ENCODE measurements at places on chromosomes 16 and 17.

DNA sequence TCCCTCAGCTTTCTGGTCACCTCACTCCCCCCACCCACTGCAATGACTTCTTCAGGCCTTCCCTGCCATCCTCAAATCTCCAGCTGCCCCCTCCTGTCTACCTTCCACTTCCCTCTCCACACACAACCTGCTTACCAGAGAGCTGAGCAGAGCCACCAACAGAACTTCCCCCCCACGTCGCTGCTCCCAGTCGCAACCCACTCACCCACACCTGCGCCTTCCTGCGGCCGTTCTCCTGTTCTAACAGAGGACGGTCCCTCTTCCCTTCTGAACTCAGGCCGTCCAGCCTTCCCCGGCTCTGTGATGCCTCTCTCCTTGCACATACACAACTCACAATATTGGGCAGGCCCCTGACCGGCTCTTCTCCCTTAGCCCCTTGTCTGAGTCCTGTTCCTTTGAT is 13.6 kb upstream of the NLRC5 start:
- DNase-seq: no peak

GRCh38 chr17:42980274-42980765 is at the start of gene RUNDC1:
RUNDC1 (plus strand) TSS chr17:42980565; CDS start chr17:42980577, 12 bp downstream.
- DNase-seq: peak; percentile 96

GRCh38 chr17:58956997-58957724 is 149.5 kb downstream of the TRIM37 start:
- no peak for DNase-seq

GRCh38 chr16:21565861-21566669 is 33.3 kb upstream of the METTL9 start:
- DNase-seq: no peak

DNA sequence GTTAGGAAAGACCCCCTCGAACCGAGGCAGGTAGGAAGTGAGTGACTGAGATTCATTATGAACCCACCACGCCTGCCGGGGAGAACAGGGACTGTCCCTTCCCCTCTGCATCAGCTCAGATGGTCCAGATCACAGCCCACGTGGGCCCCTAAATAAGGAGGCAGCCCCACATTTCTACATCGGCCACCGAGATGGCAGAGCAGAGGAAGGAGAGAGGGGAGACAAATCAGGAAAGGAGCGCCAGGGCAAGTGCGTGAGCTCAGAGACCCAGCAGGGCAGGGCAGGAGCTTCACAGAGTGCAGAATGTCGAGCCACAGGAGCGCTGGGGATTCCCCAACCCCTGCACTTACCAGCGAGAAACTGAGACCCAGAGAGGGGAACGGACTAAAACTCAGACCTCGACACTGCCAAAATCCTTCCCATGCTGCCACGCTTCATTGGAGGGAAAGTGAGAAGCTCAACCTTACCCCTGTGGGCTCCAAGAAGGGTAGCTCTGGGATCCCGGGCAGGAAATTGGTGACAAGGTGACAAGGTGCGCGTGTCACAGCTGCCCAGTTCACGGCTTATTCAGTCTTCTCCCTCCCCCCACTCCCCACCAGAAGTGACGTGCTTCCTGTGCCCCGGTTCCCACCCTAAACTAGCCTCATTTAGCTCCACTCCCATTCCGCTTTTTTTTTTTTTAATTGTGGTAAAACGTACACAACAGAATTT is at the start of gene ICAM2:
ICAM2 (minus strand) TSS at position 578 of the 711 bp plus-strand sequence. CDS start 13,942 bp downstream, outside the sequence.
- peak; percentile 63 for DNase-seq

DNA sequence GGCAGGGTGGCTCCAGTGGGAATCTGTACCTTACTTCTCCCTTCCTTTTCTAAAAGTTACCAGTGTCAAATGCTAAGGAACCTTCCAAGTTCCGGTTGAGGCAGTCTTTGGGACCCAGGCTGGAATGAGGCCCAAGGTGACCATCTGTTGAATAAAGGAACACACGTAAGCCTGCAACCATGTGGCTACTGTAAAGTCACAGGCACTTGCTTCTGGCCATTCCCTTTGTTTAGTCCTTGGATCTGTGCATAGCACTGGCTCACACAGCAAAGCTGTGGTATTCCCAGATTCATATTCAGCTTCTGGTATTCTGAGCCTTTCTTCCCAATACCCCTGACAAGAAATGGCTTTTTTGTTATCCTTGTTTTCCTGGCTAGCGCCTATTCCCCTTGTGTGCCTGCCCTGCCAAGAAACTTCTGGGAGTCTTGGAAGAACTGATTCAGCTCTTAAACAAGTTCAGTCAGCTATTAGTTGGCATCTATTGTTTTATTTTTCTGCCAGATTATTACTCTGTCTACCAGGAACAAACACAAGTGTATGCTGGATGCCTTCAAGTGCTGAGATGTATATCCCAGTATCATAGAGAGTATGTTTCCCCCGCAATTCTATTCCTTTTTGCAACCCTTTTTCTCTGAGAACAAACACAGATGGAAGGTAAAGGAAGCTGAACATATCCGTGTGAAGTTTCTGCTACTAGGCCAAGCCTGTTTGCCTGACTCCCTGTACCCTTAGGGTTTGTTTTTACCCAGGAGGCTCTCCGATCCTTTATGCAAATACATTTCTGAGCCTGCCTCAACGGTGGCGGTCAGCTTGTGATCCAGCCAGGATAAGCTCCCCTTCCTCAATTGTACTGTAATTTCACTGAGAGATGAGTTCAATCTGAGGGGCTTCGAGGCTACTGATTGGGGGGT is 13.2 kb downstream of the TMEM238L start:
- no peak for DNase-seq

DNA sequence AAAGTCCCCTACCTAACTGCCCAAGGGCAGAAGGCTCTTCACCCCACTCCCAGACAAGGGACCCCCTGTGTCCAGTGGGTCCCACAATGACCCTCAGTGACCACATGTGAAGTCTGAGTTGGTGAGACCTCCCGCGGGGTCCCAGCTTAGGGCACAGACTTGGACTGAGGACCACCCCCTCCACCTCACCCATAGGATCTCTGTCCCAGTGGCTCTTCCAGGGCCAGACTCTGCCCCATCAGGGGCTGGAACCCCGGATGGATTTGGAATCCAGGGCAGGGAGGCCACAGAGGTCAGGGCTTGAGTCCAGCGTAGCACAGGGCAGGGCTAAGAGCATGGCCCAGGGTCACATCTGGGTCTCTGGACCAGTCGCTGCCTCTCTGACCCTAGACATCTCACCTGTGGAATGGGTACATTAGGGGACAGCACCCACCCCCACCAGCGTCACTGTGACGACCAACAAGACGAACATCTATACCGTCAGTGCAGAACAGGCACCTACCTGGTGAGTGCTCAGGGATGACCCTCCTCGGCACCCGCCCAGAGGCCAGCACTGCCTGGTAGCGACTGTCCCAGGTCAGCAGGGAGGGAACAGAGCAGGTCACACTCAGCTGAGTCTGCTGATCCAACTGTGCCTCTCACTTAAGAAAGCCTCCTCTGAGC is 37.7 kb downstream of the TNFRSF13B start:
- DNase-seq: no peak

DNA sequence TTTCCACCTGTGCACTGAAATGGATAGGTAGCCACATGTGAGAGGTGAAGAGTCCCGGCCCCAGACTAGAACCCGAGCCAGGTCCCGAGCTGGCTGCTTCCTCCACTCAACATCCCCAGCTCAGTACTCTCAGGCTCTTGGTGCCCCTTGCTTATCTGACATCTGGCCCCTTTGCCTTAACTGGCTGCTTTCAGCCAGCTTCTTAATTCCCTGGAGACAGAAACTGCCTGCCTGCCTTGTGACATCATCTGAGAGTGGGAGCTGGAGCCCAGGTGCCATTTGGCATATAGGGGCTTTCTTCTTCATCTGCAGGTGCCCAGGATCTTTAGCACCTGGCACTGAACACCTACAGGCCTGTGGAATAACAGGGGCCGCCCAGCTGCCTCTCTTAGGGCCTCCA is 8.9 kb downstream of the CHAD start:
- DNase-seq: no peak

GRCh38 chr16:74558873-74559272 is 48.0 kb downstream of the GLG1 start:
- DNase-seq: no peak

DNA sequence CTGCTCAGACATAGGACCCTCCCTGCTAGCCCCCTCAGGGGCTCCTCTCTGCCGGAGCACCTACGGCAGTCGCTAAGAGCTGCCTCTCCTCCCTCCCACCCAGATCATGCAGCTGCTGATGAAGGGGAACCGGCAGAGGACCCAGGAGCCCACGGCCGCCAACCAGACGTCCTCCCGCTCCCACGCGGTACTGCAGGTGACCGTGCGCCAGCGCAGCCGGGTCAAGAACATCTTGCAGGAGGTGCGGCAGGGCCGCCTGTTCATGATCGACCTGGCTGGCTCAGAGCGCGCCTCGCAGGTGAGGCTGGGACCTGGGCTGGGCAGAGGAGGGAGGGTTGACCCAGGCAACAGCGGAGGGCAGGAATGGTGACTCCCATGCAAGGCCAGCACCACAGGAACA is 17.0 kb downstream of the BTBD17 start:
- DNase-seq: no peak

- no peak for DNase-seq
Measured at GRCh38 chr16:19997264-19997663, 76.4 kb downstream of the GPR139 start.

- no peak for DNase-seq
Measured at GRCh38 chr17:57289613-57290012, 33.3 kb downstream of the MSI2 start.

- DNase-seq: no peak
Measured at GRCh38 chr16:398561-399339, 1.8 kb downstream of the NME4 start.

GRCh38 chr16:50474138-50474537 is 74.1 kb upstream of the NKD1 start:
- DNase-seq: no peak

DNA sequence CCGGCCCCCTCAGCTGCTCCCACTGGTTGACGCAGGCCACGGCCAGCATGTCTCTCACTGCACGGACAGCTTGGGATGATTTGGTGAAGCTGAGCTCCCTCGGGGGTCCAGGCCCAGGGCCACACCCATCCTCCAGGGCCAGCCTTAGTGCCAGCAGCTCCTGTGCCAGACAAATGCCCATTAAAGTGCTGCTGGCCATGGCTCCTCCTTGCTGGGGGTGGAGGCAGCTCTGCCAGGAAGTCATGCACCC is 2.5 kb downstream of the TRIM47 start:
- DNase-seq: no peak

DNA sequence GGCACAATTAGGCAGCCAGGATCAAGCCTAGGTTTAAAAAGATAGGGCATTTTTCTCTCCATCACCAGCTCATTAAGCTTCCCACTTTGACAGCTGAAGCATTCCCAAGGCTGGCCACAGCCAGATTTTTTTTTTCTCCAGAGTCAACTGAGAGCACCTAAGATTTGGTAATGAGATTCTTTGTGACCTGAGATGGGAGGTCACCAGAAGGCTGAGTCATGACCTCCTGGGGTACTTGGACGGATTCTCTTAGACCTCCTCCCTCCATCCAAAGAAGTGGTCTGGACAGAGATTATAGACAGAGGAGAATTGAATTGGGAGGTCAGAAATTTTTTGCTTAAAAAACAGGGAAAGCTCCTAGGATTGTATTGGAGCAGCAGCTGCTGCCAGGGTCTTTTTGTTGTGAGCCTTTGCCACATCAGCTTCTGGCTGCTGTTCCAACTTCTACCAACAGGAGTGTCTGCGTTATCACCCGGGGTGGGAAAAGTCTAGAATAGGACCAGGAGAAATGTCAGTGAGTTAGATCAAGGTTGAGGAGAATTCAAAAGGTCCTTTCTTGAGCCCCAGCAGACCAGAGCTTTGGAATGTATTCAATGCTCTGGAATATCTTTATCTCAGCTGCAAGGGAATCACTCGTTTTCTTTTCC is 221.2 kb upstream of the N4BP1 start:
- DNase-seq: no peak

- DNase-seq: peak; percentile 81
Measured at GRCh38 chr17:68291836-68292688, 767 bp downstream of the ARSG start.

GRCh38 chr16:49849754-49850108 is 6.2 kb downstream of the ZNF423 start:
- DNase-seq: no peak

- no peak for DNase-seq
Measured at GRCh38 chr17:4738136-4739121, 1.2 kb upstream of the ZMYND15 start.

DNA sequence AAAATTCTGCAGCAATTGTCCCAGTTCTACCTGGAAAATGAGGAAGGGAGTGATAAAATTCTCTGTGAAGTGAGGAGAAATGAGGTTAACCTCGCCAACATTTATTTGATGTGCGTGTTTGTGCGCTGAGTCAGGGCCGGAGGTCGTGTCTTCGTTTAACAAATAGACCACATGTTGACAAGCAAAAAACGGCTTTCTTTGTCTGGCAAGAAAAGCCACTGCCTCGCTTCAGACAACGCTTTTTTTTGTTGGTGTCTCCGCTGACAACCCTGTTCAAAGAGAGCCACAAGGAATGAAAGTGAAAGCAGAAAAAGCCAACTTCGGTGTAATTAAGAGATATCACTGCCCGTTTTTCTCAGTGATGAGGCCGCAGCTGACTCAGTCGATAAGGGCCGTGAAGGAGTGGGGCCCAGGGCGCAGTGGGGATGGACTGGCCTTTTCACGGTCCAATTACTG is 510.6 kb downstream of the CDH13 start:
- DNase-seq: no peak

- no peak for DNase-seq
Measured at GRCh38 chr17:37787055-37787757, 42.3 kb upstream of the HNF1B start.

GRCh38 chr16:82544378-82545160 is 82.2 kb upstream of the CDH13 start:
- DNase-seq: no peak

DNA sequence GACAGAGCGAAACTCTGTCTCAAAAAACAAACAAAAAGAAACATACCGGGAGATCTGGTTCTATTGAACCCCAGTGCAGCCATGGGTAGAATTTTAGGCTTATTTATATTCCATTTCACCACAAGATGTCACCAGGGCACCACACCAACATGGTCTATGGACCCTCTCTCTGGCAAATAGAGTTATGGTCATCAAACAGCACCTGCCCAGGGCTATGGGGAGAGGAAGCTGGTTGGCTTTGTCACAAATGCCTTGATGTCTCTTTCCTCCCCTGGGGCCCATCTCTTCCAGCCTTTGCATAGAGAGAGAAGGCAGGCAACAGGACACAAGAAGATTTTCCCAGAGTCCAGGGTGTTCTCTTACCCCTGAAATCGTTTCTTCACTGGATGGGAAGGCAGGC is 128.4 kb downstream of the WWOX start:
- DNase-seq: no peak

- no peak for DNase-seq
Measured at GRCh38 chr16:27301236-27301861, 12.4 kb upstream of the IL4R start.

- DNase-seq: peak; percentile 26
Measured at GRCh38 chr16:86566966-86567700, 504 bp downstream of the FOXC2 start.
